Hindlimb muscle (tissue), 1 donor: ENCODE measurements at places on chromosomes 2 and 18.

- no peak for DNase-seq
These were observed 232.2 kb downstream of the SETBP1 start for GRCh38 chr18:44912740-44913478.

- DNase-seq = peak; percentile 17
These were observed 15.0 kb upstream of the CPS1 start for GRCh38 chr2:210541290-210541902.

GRCh38 chr2:9210030-9210429 lies 3.4 kb downstream of the ASAP2 start:
- DNase-seq = no peak

DNA sequence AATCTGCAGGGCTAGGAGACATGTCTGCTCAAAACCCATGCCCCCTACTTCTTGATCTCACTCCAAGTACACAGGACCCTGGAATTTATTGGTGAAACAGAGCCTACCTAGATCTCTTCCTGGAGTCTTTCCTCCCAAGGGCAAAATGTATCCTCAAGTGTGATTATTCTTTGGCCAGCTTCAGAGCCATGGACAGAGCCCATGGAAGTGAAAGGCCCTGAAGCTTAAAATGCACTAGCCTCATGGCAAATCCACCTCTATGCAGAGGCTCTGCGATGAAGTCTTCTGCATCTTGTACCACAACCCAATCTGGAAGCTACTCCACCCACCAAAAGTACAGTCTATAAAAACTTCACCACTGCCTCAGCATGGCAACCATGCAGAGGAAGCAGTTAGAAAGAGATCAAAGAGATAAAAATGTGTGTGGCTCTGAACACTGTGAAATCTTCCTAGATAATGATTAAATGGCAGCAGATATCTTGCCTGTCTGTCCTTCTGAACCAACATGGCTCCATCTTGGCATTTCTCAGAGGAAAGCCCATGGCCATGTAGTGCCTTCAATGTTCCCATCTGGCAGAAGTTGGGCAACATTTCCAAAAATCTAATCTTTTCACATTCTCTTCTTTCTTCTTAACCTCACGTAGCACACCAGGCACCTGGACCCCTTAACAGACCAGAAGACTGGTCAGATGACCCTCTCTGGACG lies 142.9 kb upstream of the KLF7 start:
- DNase-seq = no peak

DNA sequence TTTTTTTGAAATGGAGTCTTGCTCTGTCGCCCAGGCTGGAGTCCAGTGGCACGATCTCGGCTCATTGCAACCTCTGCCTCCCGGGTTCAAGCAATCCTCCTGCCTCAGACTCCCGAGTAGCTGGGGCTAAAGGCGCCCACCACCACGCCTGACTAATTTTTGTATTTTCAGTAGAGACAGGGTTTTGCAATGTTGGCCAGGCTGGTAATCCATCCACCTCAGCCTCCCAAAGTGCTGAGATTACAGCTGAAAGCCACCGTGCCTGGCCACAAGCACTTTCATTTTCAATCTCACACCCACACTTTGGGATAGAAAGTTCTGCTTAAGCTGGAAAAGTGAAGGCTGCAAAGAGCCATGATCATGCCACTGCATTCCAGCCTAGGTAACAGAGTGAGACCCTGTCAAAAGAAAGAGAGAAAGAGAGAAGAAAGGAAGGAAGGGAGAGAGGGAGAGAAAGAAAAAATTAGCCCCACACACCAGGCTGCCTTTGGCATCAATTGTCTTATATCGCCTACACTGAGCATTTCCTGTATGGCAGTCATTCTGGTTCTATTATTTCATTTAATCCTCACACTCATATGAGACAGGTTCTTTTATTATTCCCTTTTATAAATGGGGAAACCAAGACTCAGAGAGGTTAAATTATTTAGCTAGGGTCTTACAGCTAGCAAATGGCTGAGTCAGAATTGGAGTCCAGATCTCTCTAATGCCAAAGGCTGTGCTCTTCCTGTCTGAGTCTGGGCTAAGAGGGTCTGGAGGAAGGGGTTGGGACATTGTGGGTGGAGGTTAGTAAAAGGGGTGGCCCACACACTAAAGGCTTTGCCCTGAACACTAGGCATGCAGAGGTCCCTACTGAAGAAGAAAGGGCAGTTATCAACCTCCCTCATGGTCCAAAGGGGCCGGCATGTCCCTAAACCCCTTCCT lies 37.9 kb upstream of the PKDCC start:
- no peak for DNase-seq

DNA sequence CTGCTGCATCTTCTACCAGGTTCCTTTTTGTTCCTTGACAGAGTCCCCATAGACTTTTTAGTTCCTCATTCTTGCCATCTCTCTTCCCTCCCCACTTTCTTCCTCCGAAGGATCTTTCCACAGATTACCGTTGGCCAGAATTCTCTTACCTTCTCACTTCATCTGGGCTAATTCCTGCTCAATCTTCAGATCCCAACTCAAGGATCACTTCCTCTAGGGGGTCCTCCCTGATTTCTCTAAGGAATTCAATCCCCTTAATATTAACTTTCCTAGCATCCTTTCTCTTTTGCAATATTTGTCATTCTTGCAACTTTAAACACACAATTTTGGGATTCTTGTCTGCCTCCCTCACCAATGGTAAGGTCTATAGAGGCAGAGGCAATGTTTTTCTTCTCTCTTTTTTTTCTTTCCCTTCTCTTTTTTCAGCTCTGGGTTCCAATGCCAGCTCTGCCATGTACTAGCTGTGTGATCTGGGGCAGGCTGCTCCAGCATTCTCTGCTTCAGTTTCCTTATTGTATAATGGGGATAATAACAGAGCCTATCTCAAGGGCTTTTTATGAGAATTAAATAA lies 5.4 kb upstream of the KCNE4 start:
- no peak for DNase-seq

DNA sequence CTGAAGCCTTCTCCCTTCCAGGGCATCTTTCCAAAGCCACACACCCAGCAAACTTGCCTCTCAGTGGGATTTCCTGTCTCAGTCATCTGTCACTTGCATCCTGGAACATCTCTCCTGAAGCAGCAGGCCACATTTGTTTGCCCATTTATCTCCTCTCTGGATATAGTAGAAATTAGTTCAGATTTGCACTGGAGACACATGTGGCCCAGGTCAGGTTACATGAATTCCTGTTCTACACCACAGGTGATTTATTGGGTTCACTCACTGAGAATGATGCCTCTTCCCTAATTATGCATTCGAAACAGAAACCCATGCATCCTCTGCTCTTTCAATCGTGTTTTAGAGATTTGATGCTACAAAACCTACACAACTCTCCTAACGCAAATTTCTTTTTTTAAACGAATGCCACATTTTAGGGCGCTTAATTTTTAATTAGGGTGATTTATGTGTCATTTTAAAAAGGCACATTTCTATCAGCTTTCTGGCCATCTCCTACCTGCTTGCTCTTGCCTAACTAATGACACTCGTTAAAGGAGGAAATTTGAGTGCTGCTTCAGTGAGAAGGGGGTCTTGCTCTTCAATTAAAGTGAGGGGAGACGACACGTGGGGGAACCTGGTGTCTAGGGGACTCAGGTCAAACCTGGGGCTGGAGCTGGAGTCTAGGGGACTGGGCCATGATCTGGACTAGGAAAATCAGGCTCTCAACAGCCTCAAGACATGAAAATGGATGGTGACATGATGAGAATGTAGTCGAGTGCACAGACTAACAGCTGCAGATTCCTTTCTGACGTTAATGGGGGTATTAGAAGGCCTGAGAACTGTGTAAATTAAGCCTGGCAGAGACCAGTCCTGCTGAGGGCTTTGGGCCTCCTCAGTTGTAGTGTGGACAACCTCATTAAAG lies 221.4 kb downstream of the CLIP4 start:
- DNase-seq = no peak
